ENCODE measurements at places on chromosomes 12 and 14. TPM values are rescaled to one million over a fixed set of nuclear protein-coding genes. Genes with fewer than 3 reads are reported as not detected.

DNA sequence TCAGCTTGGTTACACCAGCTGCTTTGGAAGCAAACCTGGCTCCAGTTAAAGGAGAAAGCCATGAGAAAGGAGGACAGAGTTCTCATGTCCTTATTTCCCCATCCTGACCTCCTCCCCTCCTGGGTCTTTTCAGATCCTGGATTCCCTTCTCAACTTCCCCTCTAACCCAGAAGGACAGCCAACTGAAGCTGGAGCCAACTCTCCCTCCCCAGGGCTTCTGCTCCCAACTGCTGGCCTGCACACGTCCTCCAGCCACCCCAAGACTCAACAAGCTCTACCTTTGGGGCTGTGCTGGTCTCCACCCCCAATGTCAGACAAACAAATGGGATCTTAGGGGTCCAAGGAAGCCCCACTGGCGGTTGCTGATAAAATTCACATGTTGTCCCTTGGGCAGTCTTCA is 651.1 kb upstream of the TBX3 start:
- peak; percentile 58 for DNase-seq

GRCh38 chr12:102916252-102917025 is 605 bp downstream of the PAH start:
- no peak for DNase-seq

GRCh38 chr12:22866406-22866805 is 241.4 kb downstream of the ETNK1 start:
- DNase-seq: no peak

GRCh38 chr14:101876555-101876938 is 87.8 kb upstream of the DYNC1H1 start:
- peak; percentile 87 for DNase-seq

- DNase-seq: peak; percentile 61
Observed at GRCh38 chr12:630656-631632, 32.3 kb downstream of the NINJ2 start.

The BICDL1 gene
- polyA plus RNA-seq: 0.44 TPM

The LPCAT3 gene
- 36.4 TPM for polyA plus RNA-seq

The ZNF385A gene
- 8.1 TPM for polyA plus RNA-seq

The INHBE gene
- not detected for polyA plus RNA-seq

The CMA1 gene
- polyA plus RNA-seq: not detected

The ANKRD33 gene
- polyA plus RNA-seq: 0.01 TPM
